ENCODE measurements at places on chromosomes 4 and X.

GRCh38 chrX:107755721-107756120 is 19.9 kb downstream of the TSC22D3 start:
- DNase-seq, result no peak

DNA sequence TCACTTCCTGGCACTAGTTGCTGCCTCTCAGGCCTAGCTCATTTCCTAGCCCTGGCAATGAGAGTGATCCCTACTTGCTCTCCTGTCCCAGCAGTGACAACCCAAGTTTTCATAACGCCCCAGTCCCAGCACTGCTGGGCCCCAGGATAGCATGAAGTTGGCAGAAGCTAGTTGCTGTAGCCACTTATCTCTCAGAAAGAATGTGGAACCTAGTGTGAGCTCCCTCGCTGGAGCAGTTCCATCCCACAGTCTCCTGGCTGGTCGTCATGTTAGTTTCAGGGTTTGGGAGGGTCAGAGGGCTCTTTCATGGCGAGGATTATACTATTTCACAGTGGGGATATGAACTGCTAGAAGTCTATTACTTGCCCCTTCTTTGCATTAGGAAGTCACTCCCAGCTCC is 5.1 kb downstream of the PF4 start:
- no peak for DNase-seq

GRCh38 chrX:23885803-23886202 is 21.9 kb downstream of the APOO start:
- DNase-seq, result no peak

DNA sequence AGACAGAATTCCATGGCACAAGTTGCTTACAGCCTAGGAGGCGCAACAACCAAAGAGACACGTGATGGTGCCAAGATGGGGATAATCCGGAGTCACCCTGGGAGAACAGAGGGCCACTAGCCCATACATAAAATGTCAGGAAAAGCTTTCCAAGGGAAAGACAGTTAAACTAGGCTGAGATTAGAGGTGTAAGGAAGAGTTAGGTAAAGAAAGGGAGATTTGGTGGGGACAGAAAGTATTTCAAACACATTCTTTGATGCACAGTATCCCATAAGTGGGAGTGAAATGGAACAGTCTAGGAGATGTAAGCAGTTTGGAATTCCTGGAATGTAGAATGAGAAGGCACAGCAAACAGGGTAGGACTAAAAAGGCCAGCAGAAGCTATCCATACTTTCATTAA is 860.9 kb upstream of the LCORL start:
- no peak for DNase-seq

GRCh38 chr4:70969076-70969475 is 24.4 kb upstream of the DCK start:
- no peak for DNase-seq

- DNase-seq, result no peak
Observed at GRCh38 chr4:3297066-3297859, 4.4 kb downstream of the RGS12 start.

DNA sequence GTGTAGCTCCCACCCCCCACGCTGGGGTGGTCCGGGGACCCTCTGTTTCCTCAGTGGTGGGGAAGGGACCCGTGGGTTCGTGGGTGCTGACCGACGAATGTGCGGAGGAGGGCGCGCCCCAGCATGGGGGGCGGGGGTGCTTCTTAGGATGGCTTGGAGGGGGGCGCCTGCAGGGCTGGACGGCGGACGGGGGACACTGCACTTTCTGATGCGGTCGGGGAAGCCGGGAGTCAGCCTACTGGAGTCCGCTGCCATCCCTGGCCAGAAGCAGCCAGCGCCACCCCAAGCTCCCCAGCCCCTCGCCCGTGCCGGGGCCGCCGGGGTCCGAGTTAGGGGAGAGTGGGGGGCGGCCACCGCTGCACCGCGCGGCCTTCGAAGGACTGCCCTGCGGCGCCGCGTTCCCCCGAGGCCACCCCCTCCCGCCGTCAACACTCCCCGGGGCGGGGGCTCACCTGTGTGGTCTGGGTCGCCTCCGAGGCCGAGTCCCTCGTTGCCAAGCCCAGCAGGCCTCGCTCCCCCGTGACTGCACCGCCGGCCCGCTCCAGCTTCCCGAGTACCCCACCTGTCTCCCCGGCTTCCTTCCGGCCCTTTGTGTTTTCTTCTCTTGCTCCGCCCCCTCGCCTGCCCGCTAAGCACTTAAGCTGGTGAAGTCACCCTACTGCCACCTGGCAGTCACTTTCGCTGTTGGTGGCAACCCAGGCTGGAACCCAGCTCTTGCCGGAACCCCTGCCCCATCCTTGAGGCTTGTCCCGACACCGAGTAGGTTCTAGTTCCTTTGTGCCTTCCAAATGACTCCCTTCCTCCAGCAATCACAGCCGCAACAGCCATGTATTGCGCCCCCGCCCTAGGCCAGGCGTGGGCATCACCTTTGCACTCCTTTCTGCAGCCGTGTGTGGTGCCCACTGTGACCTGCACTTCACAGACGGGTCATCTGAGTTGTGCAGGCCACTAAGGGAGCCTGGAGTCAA is at the start of gene OCIAD2:
OCIAD2 (minus strand) TSS at position 569 of the 968 bp plus-strand sequence. CDS start 2,225 bp downstream, outside the sequence.
- DNase-seq, result peak; percentile 79

GRCh38 chr4:106418444-106418843 is 49.9 kb upstream of the GIMD1 start:
- DNase-seq, result no peak

- DNase-seq, result no peak
Observed at GRCh38 chr4:32148111-32148666, 1428.0 kb downstream of the PCDH7 start.

- DNase-seq, result no peak
Observed at GRCh38 chr4:88991746-88992145, 65.2 kb downstream of the FAM13A start.

- no peak for DNase-seq
Observed at GRCh38 chr4:26709246-26709645, 125.4 kb downstream of the TBC1D19 start.

DNA sequence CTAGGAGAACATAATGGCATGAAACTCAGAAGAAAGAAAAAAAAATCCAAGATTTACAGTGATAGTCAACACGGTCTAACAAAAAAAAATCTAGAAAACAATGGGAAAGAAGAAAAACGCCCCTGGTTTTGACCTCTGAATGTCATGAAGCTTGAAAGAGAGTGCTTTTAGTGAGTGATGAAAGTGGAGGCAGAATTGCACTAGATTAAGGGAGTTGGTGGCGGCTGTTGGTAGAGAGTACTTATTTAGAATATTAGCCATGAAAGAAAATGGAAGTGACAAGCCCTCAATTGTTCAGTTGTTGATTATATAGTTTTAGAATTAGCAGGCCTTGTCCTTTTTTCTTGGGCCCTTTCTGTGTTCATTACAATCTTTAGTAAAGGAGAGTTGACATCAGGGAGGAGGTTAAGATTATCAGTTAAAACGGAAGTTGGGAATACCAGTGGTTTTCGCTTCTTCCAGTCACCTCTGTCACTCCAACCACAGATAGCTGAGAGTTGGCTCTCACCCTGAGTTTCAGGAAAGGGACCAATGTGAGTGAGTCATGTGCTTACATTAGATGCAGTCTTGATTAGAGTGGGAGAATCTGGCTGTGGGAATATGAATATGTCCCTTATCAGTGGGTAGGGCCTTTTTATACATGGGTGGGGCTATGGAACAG is 29.7 kb downstream of the EREG start:
- no peak for DNase-seq

GRCh38 chr4:165208741-165209388 is 1.5 kb downstream of the KLHL2 start:
- peak; percentile 75 for DNase-seq

- DNase-seq, result no peak
Observed at GRCh38 chr4:101128473-101128872, 218.9 kb downstream of the PPP3CA start.

DNA sequence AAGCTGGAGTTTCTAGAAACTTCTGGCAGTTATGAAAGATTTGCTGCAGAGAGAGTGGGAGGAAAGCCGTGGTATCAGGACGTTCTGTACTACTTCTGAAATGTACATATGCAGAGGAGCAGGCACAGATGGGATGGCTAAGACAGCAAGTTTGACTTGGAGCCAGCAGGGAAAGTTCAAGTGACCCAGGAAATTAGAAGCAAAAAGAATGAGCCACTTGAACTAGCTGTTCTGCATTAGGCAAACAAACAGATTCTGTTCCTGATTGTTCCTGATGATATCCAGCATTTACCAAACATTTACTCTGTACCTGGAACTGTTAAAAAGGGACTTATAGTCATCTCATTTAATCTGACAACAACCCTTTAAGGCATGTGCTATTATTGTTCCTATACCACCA is 41.4 kb upstream of the CXCL13 start:
- DNase-seq, result peak; percentile 15

GRCh38 chr4:78354782-78355181 is 196.8 kb upstream of the ANXA3 start:
- no peak for DNase-seq

DNA sequence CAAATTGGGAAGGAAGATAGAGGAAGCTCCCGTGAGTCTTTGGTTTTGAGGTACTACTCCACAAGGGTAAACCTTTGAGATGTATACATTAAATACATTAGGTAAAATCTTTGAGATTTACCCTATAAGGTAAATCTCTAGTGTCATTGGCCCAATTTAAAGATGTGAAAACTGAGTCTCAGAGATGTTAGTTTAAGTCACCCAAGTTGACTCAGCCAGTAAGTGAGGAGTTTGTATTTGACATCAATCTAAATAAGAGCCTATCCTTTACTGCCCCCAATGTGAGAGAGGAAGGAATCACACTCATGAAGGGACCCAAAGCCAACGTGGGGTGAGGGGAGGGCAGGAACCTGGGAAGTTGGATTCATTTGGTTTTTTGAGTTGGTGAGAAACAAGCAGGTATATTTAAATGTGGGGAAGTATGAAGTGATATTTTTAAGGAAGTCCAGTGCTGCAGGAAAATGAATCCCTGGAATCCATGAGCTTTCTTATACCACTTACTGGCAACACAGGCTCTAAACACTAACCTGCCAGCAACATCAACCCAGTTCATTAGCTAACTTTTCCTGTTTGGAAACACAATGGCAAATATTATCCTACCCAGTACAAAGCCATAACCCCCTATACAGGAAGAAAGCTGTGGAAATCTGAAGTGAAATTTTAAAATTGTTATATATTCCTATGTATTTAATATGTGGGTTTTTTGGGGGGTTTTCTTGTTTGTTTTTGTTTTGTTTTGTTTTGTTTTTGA is 55.3 kb downstream of the PALLD start:
- DNase-seq, result no peak

- no peak for DNase-seq
Observed at GRCh38 chr4:52015366-52015765, 4.8 kb downstream of the LRRC66 start.

DNA sequence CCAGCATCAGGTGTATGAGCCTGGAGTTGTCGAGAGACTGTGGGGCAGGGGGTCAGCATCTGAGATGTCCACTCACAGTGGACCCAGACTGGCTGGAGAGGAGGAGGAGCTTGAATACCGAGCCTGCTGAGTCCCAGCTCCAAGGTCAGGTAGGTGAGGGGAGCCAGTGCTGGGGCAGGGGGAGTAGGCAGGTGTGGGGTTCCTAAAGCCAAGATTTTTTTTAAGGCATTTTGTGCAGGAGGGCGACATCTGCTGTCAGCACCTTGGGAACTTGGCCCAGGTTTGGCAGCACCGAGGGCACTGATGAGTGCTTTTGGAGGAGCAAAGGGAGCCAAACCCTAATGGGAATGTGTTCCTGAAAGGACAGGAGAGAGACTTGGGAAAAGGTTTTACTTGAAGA is 64.2 kb upstream of the MSANTD1 start:
- DNase-seq, result no peak

GRCh38 chrX:119273420-119274192 is 37.5 kb downstream of the PGRMC1 start:
- DNase-seq, result no peak

GRCh38 chr4:100421361-100421978 is 96.4 kb downstream of the EMCN start:
- peak; percentile 22 for DNase-seq

- DNase-seq, result no peak
Observed at GRCh38 chr4:187166886-187167512, 443.3 kb upstream of the FAT1 start.

DNA sequence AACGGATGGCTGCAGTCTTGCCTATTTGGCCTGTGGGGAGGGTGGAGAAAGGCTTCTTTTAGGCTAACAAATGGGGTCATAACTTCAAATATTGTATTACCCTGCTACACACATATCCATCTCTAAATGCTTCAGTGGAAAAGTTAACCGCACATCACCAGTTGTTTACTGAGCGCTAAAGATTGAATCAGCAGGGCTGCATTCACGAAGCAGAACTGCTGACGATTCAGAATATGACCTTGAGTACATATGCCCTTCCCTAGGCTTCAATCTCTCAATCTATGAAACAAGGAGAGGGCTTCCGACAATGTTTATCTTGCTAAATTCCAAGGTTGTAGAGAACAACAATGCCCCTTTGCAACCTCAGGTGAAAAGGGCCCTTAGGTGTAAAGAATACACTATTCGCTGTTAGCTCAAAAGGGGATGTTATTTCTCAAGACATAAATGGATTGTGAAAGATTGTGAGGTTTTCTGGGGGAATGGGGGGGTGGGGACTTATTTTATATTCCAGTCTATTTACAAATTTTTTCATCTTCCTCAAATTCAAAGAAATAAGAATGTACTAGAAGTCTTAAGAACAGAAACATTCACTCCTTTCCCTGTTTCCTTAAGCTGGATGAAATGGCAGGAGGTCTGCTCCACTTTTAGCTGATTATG is 2.6 kb upstream of the ATP6AP2 start:
- DNase-seq, result no peak

DNA sequence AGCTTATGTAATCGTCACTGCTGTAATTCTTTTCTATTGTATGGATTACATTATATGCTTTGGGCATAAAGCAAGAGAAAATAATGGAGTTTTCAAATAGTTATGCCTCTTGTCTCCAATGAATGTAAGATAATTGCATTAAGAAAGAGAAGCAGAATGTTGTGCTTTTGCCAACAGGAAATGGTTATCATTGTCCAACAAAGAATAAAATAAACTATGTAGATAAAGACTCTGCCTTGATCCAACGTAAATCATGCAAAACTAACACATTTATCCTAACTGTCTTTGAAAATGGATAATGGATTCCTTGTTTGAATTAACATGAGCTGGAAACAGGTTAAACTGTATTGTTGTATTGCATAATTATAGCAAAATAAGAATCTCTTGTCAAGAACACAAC is 1709.0 kb downstream of the PCDH7 start:
- DNase-seq, result no peak

DNA sequence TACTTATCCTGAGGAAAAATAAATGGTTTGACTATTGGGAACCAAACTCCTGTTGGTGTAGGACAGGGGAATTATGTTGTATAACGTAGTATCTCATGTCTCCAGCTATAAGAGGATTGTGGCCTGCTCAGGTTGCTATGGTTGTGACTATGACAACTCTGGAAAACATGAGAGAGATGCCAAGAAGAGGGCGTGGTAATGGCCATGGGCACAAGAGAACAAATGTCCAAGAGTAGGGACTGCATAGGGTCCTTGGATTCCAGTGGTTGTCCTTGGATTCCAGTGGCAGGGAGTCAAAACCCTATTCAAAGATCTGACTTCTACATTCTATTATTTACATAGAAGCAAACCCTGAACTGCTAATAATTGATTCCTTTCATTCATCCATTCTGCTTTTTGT is 6.8 kb upstream of the MOB1B start:
- no peak for DNase-seq

- no peak for DNase-seq
Observed at GRCh38 chr4:158940271-158940670, 162.6 kb upstream of the RAPGEF2 start.
